Stimulated activated CD8-positive, alpha-beta memory T cell treated with anti-CD3 and anti-CD28 coated beads, Interleukin-12 subunit alpha, Interleukin-12 subunit beta, amount 100 ng/mL, for 4 hours (primary cell): ENCODE measurements at places on chromosomes 1 and 21.

- DNase-seq: no peak
These were observed 50.1 kb downstream of the COQ8A start for GRCh38 chr1:226990133-226990716.

DNA sequence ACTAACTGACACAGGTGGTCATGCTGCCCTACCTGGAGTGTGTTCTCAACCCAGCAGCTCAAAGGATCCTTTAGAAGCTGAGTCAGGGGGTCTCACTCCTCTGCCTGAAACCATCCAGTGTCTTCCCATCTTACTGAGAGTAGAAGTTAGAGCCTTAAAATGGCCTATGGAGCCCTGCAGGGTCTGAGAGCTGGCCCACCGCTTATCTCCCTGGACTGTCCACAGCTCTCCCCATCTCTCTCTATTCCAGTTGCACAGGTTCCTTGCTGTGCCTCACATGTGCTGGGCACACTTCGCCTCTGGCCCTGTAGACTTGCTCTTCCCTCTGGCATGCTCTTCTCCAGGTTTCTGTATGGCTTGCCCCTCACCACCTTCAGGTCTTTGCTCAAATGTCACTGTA lies 148.6 kb upstream of the CACNA1E start:
- DNase-seq: no peak

- no peak for DNase-seq
These were observed 16.0 kb upstream of the PROK1 start for GRCh38 chr1:110434946-110435345.

GRCh38 chr1:204763773-204764427 lies 78.4 kb upstream of the LRRN2 start:
- peak; percentile 49 for DNase-seq

GRCh38 chr1:6378096-6378746 lies 15.3 kb downstream of the ACOT7 start:
- no peak for DNase-seq

DNA sequence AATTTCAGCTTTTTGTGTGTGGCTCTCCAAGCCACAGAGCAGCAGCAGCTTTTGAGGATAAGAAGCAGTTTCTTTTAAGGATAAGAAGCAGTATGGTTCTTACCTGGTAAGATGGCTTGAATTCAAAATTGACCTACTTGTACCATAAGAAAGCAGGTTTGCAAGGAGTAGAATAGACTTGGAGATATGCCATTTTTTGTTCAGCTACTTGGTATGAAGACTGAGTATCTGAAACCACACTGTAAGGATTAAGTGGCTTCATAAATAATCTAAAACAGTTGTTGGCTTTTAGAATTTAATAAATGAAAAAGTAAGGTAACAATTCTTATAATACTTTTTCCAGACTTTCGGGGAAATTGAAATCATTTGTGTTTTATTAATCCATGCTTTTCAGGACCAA lies 74.2 kb downstream of the ATF6 start:
- no peak for DNase-seq

- no peak for DNase-seq
These were observed 307.1 kb upstream of the C1orf174 start for GRCh38 chr1:4207183-4207582.

- no peak for DNase-seq
These were observed 6.3 kb upstream of the PRDM15 start for GRCh38 chr21:41885341-41886024.
